LNCaP clone FGC (cell line): ENCODE measurements at places on chromosomes 3 and 15.

- DNase-seq, result peak; percentile 69
Measured at GRCh38 chr3:190070622-190071347, 49.9 kb downstream of the P3H2 start.

DNA sequence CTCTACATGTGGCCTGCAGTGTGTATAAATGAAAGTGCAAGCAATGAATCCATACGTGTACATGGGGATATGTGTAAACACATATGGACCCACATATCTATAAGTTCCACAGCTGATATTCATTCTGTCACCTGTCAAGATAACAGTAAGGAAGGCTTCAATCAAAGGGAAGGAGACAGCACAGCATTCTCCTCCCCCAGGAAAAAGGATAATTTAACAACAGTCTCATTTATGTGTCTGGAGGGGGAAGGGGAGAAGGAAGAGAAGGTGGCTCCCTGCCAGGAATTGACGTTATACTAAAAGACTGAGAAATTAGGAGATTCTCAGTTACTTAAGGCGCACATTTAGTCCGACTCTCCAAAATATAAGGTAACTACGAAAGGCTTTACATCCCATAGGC is 345.9 kb downstream of the FOXP1 start:
- DNase-seq, result no peak

DNA sequence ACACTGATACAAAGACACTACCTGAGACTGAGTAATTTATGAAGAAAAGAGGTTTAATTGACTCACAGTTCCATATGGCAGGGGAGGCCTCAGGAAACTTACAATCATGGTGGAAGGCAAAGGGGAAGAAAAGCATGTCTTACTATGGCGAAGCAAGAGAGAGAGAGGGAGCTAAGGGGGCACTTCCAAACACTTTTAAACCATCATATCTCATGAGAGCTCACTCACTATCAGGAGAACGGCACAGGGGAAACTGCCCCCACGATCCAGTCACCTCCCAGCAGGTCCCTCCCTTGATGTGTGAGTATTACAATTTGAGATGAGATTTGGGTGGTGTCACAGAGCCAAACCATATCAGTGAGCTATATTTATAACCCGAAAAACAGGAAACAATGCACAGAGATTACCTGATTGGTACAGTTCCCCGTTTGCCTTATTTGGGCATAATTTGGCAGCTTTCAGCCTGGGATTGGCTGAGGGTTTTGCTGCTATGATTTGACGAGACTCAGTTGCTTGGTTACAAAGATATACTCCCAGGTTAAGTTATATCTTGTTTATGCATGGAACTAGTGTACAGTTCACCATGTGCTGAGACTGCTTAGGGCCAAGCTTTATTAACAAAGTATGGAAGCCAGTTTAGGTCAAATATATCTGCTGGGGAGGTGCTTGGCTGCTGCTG is 184.2 kb downstream of the NR2F2 start:
- DNase-seq, result peak; percentile 69

DNA sequence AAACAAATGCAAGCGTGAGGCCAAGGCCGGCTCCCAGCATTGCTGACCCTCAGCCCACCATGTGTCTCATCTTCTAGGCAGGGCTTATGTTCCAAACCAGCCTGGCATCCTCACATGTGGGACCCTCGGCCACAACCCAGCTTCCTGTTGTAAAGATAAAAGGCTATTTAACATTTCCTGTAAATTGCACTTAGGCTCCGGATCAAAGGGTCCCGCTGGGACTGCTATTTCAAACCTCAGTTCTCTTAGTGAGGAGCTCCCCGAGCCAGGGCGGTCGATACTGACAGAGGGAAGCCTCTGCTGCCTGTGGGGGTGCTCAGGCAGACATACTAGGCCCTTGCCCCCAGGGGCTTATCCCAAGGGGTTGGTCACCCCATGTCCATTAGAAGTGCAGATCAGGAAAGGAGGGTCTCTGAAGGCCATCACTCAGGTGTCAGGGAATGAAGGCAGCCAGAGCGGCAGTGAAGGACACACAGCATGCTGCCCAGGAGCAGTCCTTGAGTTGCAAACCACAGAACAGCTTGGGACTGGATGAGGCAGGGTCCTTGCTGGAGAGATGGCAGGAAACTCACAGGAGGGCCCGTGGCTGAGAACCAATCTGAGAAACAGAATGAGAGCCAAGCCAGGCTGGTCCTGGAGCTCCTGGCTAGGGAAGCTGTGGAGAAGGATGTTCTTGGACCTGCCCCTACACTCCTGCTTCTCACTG is 239.9 kb downstream of the TLE3 start:
- no peak for DNase-seq

DNA sequence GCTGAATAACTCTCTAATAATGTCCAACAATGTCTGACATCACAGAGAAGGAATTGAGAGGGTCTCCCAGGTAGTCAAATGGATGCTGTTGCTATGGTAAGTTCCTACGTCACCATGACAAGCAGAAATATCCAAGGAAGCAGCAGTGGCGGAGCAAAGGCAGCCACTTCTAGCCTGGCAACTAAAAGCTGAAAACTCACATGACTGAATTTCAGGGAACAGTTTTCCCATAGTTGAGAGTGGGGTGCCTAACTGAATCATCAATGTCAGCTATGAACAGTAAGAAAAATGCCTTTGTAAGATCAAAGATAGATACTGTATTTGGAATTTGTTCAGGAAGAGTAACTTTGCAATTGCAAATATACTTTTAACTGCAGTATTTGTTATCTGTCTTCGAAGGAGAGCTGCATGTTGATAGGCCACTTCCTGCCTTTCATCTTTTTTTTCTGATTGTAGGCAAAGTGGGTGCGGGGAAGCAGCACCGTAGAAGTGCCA is 161.7 kb downstream of the BBX start:
- DNase-seq, result no peak

DNA sequence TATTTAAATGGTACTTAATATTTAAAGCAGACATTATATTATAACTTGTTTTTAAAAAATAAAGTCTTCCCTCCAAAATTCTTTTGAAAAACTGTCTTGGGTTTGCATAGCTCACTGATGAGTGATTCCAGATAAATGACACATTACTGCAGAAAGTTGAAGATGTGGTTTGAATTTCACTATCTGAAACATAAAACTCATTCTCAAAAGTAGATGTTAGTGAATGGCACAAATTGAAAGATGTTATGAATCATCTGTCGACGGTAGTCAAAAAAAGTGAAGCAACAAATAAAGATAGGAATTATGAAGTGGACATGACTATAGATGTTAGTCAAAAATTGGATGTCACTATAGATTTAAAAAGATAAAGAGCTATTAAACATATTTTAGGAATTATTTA is 280.5 kb downstream of the GAP43 start:
- no peak for DNase-seq
